ENCODE measurements at places on chromosomes 1 and 21. TPM values are rescaled to one million over a fixed set of nuclear protein-coding genes. Genes with fewer than 3 reads are reported as not detected.

Gene LYPD8
- not detected for polyA plus RNA-seq

Gene CD84
- polyA plus RNA-seq = not detected

Gene PTPN22
- polyA plus RNA-seq = 0.06 TPM

Gene GBP5
- polyA plus RNA-seq = not detected

Gene CDA
- polyA plus RNA-seq = 7.0 TPM

Gene GSTM5
- 2.2 TPM for polyA plus RNA-seq

GRCh38 chr1:213075725-213076124 lies 24.7 kb downstream of the RPS6KC1 start:
- DNase-seq = no peak

GRCh38 chr1:245790441-245790840 lies 635.7 kb downstream of the KIF26B start:
- DNase-seq = peak; percentile 59

GRCh38 chr1:155019377-155020245 lies 14.0 kb downstream of the DCST2 start:
- no peak for DNase-seq

DNA sequence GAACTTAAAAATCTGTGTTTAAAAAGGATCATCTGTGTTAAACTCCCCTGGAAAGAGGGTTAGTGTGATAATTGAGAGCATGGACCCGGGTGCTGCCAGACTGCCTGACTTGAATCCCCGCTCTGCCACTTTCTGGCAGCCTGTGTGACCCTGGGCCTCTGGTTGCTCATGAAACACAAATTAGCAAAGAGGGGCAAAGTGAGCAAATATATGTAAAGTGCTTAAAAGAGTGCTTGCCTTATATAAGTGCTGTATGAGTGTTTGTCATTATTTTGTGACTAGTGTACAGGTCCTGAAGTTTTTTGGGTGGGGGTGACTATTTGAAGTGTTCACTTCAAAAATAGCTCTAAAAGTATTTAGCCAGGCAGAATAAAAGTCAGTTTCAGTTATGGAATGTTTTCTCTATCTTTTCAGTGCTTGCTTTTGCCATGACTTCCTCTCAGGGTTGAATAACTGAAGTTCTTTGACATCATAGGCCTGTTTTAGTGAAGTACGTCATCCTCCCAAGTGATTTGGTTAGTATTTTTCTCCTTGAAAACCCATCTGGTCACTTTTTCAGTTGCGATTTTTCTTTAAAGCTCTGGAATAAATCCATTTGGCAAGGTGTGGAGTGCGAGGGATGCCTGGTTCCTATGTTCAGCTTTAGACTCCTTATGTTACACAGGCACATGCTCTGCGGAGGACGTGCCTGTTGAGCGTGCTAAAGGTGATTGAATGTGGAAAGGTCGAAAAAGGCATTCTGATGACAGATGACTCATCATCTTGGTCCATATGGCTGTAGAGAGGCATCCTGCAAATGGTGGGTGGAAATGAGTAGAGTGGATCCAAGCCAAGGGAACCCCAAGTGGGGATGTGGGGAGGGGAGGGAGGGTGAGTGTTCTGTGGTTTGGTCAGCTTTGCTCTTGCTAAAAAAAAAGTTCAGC lies 47.8 kb downstream of the AK4 start:
- no peak for DNase-seq

GRCh38 chr1:211473823-211474222 lies 18.1 kb downstream of the RD3 start:
- DNase-seq = no peak

DNA sequence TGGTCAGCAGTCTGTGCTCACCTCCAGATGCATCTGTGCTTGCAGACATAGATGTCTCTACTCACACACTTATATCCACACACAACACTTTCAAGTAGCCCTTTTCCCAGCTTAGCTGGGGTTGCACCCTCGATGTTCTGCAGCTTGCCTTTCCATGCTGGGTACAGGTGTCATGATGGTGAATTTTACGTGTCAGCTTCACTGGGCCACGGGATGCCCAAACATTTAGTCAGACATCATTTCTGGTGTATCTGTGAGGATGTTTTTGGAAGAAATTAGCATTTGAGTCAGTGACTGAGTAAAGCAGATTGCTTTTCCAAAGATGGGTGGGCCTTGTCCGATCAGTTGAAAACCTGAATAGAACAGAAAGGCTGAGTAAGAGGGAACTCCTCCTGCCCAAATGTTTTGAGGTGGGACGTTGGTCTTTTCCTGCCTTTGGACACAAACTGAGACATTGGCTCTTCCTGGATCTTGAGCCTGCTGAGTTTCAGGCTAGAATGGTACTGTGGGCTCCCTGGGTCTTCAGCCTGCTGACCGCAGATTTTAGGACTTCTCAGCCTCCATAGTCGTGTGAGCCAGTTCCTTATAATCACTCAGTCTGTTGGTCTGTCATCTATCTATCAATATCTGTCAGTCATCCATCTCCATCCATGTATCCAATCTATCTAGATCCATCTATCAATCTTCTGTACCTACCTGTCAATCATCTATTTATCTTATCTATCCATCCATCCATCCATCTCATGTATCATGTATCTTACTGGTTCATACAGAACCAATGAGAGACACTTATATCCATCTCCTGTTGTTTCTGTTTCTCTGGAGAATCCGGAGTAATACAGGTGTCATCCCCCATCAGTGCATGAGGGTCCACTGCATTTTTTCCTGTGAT lies 12.7 kb upstream of the OBSCN start:
- no peak for DNase-seq

DNA sequence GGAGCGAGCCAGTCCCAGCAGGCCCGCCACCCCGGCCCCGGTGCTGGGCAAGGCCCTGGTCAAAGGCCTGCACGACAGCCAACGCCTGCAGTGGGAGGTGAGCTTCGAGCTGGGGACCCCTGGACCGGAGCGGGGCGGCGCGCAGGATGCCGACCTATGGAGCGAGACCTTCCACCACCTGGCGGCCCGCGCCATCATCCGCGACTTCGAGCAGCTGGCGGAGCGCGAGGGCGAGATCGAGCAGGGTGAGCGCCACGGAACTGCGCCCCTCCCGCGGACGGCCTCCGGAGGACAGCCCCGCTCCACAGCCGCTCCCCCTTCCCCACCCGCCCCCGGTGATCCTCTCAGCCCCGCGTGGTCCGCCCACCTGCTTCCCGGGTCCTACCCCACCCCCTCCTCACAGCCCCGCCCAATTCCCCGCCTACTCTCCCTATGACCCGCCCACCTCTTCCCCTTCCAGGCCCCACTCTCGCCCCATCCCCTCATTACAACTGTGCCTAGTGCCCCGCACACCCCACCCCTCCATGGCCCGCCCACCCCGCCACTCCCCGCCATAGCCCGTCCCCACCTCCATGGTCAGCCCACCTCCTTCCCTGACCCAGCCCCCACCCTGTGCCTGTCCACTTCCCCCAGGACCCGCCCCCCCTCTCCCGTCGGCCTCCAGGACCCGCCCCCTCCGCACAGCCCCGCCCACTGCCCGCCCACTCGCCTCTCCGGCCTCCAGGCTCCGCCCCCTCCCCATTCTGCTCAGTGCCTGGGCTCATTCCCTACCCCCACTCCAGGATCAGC lies 52.7 kb downstream of the VWA5B1 start:
- DNase-seq = no peak

GRCh38 chr1:208333676-208334075 lies 89.5 kb upstream of the PLXNA2 start:
- no peak for DNase-seq

GRCh38 chr1:37478890-37479254 lies 4.5 kb downstream of the ZC3H12A start:
- no peak for DNase-seq

- DNase-seq = no peak
Observed at GRCh38 chr1:98073823-98074222, 153.0 kb upstream of the DPYD start.

DNA sequence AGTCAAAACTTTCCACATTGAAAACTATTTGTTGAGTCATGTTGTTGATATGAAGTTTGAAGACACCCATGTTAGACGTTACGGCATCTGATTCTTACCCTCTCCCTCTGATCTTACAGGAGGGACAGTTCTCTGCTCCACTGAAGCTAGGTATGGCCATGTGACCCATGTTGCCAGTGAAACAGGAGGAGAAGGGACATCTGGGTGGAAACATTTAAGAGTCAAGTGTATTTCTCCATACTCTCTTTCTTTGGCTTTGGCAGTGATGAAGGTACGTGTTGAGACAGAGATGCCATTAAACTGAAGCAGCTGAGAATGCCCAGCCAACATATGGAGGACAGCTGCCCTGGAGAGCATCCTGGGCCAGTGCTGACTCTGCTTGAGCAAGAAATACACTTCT lies 198.4 kb upstream of the PTGFR start:
- DNase-seq = peak; percentile 92
